HCT116 (cell line): ENCODE measurements at places on chromosomes 16 and 17. TPM values are rescaled to one million over a fixed set of nuclear protein-coding genes. Genes with fewer than 3 reads are reported as not detected.

DNA sequence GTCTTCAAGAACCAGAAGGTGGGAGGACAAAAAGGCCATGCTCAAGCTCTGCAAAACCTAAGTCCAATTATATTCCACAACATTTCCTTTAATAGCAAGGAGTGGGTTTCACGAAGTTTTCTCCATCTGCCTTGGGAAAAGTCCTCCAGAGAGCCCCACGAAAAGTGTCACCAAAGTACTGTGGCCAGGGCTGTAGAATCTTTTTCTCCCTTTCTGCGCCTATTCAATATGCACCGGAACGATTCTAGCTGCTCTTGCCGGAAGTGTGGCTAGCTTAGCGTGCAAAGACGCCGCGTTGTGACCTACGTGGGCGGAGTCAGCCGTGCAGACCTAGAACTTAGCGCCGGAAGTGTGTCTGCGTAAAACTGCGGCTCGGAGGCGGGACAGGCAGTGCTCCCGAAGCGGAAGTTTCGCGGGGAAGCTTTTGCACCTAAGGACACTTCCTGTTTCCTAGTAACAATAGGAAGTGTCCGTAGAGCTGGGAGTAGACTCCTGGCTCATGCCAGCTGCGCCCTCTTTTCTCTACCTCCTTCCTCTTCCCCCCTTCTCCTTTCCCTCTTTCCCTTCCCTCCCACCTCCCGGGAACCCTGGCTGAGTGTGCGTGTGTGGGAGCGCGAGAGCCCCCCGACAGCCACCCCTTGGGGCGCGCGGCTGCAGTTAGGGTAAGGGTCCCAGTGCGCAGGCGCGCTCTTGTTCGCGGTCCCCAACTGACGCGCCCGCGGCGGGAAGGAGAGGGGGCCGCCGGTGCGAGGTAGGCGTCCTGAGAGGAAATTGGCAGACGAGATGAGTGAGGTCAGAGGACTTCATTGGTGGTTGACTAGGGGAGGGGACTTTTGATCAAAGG lies at the start of the genes ZNF646 and ZNF668:
Gene ZNF646 (plus strand): TSS at position 453 of the 844 bp plus-strand sequence. CDS start 1,903 bp downstream, outside the sequence.
Gene ZNF668 (minus strand): TSS at position 271 of the 844 bp plus-strand sequence. CDS start 9,781 bp downstream, outside the sequence.
- peak; percentile 99 for DNase-seq
- peak within 1 kb of the TSS; percentile 87 for H3K4me3 ChIP-seq

The STUB1 gene
- total RNA-seq: 111 TPM

DNA sequence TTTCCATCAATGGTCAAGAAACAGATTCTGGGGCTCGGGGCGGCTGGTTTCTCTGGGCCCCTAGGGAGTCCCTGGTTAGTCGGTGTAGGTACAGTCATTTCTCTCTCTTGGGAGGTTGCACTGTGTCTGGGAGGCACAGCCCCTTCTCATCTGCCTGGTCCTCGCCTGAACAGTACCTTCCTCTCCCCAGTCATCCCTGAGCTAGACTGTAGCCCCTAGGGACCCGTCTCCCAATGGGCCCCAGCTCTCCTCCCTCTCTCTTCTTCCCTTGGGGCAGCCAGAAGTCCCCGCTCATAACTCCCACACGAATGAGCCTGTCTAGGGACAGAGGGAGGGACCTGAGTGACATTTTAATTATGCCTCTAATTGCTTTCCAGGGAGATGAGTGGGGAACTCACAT lies 20.2 kb upstream of the CPSF4L start:
- DNase-seq: no peak
- no peak overlapping the region for H3K27ac ChIP-seq
- H3K36me3 ChIP-seq: peaks cover 8% of the 10 kb centered on the region

- H3K27me3 ChIP-seq: no peaks in the 10 kb centered on the region
- DNase-seq: no peak
Observed at GRCh38 chr17:27649929-27650328, 18.9 kb downstream of the LGALS9 start.

DNA sequence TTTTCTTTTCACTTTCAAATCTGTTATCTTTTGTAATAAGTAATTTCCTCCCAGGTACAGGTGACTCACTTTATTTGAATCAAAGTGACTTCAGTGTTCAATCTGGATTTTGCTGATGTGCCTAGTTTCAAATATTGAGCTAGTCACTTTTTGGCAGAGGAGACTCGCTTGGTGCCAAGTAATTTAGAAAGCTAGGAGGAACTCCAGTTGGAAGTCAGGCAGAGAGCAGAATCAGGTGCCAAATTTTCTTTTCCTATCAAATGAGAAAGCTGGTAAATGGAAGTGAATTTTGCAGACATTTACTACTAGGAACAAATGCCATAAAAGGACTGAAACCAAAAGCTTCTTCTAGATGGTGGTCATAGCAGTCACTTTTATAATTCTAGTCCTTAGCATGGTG lies 656.0 kb upstream of the KIF2B start:
- no peaks in the 10 kb centered on the region for H3K27me3 ChIP-seq
- no peak overlapping the region for H3K27ac ChIP-seq
- H3K36me3 ChIP-seq: no peaks in the 10 kb centered on the region
- H3K4me3 ChIP-seq: no peak overlapping the region
- no peaks in the 10 kb centered on the region for H3K4me1 ChIP-seq

The MPP2 gene
- 16.4 TPM for total RNA-seq

DNA sequence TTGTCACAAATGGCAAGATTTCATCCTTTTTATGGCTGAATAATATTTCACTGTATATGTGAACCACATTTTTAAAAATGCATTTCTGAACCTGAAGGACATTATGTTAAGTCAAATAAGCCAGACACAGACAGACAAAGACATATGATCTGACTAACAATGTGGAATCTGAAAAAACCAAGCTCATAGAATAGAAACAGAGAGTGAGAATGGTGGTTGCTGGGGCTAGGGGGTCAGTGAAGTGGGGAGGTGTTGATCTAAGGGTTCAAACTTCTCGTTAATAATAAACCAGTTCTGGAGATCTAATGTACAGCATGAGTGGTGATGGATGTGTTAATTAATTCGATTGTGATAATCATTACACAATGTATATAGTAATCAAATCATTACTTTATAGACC lies 475.1 kb downstream of the WWOX start:
- H3K4me1 ChIP-seq: no peaks in the 10 kb centered on the region
- no peaks in the 10 kb centered on the region for H3K27me3 ChIP-seq
- H3K36me3 ChIP-seq: no peaks in the 10 kb centered on the region
- no peak overlapping the region for H3K27ac ChIP-seq

GRCh38 chr17:36601303-36602029 lies at the start of gene MRM1:
Gene MRM1, plus strand, starts transcription at chr17:36601583. Its CDS starts 228 bp downstream, at chr17:36601811.
- peak within 1 kb of the TSS; percentile 98 for H3K4me3 ChIP-seq
- DNase-seq: peak; percentile 91
- no peaks in the 10 kb centered on the region for H3K27me3 ChIP-seq
- H3K4me1 ChIP-seq: peaks cover 5% of the 10 kb centered on the region; the same call in 1 of the 2 replicates
- H3K27ac ChIP-seq: peak within 1 kb of the TSS; percentile 81

- no peak overlapping the region for H3K27ac ChIP-seq
- no peak overlapping the region for H3K4me3 ChIP-seq
- no peak for DNase-seq
- H3K27me3 ChIP-seq: no peaks in the 10 kb centered on the region
Observed at GRCh38 chr16:64983963-64984362, 137.9 kb downstream of the CDH11 start.

DNA sequence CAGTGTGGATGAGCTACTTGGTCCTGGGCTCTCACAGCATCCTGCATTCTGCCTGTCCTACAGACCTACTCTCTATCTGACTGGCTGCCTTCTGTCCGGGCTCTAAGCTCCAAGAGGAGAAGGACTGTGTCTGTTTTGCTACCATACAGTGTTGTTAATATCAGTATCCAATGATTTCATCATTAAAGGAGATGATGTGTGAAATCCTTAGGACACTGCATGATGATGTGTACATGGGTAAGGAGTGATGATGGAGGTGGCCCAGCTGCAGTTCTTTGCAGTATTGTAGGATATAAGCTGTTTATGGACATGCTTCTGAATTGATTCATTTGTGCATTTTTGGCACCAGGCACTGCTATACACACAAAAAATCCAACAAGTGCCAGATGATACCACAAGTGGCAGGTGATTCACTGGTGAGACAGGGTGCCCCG lies 536.9 kb upstream of the CDH11 start:
- H3K27me3 ChIP-seq: no peaks in the 10 kb centered on the region
- no peak overlapping the region for H3K4me3 ChIP-seq
- no peaks in the 10 kb centered on the region for H3K36me3 ChIP-seq

DNA sequence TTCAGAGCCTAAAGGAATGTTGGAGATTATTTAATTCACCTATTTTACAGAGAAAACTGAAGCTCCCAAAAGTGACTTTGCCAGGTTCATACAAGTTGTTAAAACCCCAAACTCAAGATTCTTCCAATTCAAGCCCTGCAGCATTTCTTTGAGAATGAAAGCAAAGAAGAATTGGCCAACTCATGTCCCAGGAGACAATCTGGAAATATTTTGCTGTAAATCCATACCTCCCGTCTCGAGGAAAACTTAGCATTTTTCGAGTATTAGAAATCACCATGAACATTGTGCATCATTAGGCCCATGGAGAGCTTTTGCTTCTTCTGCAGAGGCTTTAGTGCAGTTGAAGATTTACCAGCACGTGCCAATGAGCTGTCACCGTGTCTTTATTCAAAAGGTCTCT lies 176.4 kb upstream of the KCNJ16 start:
- H3K27me3 ChIP-seq: no peaks in the 10 kb centered on the region
- no peak overlapping the region for H3K4me3 ChIP-seq
- H3K4me1 ChIP-seq: no peaks in the 10 kb centered on the region
- H3K27ac ChIP-seq: no peak overlapping the region

DNA sequence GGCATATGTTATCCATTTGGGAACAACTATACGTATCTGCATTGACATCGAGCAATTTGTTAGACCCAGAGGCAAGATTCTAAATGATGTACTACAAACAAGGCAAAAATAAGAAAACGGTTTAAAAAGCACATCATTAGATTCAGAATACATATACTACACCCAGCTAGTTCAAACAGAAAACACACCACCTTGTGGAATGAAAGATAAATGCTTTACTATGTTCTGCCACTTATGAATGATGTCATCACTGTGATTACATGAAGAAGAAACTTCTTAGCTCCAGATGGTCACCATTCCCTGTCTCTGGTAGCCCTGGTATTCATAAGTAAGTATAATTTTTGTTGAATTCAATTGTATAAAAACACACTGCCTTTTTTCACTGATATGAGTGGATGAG lies 7.8 kb downstream of the NACA2 start:
- H3K27me3 ChIP-seq: no peaks in the 10 kb centered on the region
- peak overlapping the region; percentile 38; the same call in 1 of the 2 replicates for H3K27ac ChIP-seq
- DNase-seq: peak; percentile 65
- peaks cover 24% of the 10 kb centered on the region for H3K4me1 ChIP-seq
- H3K4me3 ChIP-seq: no peak overlapping the region
- H3K36me3 ChIP-seq: no peaks in the 10 kb centered on the region

GRCh38 chr16:86307514-86307903 lies 202.8 kb upstream of the FOXF1 start:
- DNase-seq: peak; percentile 21
- H3K4me1 ChIP-seq: peaks cover 10% of the 10 kb centered on the region
- H3K27ac ChIP-seq: no peak overlapping the region
- H3K4me3 ChIP-seq: no peak overlapping the region

The KRT27 gene
- total RNA-seq: not detected

DNA sequence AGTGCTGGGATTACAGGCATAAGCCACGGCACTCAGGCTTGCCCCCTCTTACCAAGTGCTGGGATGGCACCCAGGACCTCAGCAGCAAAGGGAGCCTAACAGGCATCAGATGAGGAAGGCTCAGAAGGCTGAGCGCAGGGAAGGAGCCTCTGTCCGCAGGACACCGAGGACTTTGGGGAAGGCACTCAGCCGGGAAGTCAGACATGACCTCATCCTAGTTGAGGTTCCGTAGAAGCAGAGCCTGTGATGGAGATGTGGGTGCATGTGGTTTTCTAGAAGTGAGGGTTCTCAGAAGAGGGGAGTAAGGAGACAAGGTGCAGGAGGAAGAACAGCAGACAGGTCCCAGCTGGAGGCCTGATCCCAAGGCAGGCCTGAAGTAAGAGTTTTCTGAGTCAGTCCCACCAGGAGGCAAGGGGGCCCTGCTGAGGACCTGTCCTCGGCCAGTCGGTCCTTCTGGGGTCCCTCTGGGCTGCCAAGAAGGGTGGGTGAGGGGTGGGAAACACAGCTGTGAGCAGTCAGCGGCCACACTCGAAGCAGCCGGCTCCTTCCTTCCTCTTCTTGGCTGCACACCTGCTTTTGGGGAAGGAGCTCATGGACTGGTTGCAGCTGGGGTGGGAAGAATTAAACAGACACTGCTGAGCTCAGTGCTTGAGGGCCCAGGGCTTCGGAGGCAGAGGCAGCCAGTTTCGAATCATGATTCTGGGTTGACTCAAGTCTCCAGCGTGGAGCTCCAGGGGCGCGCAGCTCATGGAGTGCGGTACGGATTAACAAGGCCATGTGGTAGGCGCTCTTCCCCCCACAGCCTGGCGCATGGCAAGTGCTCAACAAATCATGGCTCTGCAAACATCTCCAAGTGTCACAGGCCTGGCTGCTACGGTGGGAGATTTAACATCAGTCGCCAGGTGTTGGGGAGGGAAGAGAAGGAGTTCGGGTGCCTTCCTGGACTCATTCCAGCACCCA lies 38.9 kb upstream of the SNN start:
- H3K27ac ChIP-seq: no peak overlapping the region
- peaks cover 53% of the 10 kb centered on the region for H3K4me1 ChIP-seq
- no peaks in the 10 kb centered on the region for H3K36me3 ChIP-seq
- H3K4me3 ChIP-seq: no peak overlapping the region

The MT3 gene
- total RNA-seq: not detected

The GPR139 gene
- total RNA-seq: not detected

DNA sequence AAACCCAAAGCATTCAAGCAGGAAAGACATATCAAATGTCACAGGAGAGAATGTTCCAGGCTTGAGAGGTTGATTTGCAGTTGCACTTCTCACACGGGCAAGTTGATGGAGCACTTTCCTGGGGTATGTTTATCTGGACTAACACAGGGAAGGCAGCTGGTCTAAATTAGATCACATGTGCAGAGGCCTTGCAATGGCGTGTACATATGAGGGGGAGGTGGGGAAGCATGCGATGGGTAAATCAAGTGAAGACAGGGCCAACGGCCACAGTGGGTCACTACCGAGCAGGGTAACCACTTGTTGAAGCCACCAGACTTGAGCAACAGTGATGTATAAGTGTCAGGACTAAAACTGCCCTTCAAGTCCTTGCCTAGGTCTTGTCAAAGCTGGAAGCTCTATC lies 156.6 kb upstream of the MAF start:
- H3K4me1 ChIP-seq: no peaks in the 10 kb centered on the region
- H3K36me3 ChIP-seq: no peaks in the 10 kb centered on the region

DNA sequence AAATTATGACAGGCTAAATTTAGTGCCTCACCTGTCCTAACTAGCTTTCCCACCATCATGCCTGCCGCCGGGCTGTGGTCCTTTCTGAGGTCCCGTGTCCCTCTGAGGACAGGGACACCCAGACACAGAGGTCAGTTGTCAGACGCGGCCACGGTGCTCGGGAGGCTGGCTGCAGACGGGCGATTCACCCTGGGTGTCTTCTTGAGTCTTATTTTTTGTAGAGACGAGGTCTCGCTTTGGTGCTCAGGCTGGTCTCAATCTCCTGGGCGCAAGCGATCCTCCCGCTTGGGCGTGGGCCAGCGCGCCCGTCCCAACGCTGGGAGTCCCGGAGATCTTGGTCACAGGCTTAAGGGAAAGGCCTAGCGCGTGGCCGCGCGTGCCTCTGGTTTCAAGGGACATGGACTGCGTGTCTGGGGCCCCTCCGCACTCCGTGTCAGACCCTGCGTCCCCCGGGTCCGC lies 797 bp upstream of the RAB11FIP3 start:
- peak overlapping the region; percentile 57 for H3K27ac ChIP-seq
- peaks cover 35% of the 10 kb centered on the region for H3K4me1 ChIP-seq
- peak overlapping the region; percentile 43 for H3K4me3 ChIP-seq
- no peaks in the 10 kb centered on the region for H3K27me3 ChIP-seq
- H3K36me3 ChIP-seq: no peaks in the 10 kb centered on the region

- H3K4me3 ChIP-seq: no peak overlapping the region
- H3K4me1 ChIP-seq: no peaks in the 10 kb centered on the region
- H3K27ac ChIP-seq: no peak overlapping the region
- no peak for DNase-seq
Observed at GRCh38 chr16:76474048-76474447, 196.8 kb downstream of the CNTNAP4 start.

The KRTAP9-8 gene
- total RNA-seq: not detected
